ENCODE measurements at places on chromosomes 3 and 15. TPM values are rescaled to one million over a fixed set of nuclear protein-coding genes. Genes with fewer than 3 reads are reported as not detected.

DNA sequence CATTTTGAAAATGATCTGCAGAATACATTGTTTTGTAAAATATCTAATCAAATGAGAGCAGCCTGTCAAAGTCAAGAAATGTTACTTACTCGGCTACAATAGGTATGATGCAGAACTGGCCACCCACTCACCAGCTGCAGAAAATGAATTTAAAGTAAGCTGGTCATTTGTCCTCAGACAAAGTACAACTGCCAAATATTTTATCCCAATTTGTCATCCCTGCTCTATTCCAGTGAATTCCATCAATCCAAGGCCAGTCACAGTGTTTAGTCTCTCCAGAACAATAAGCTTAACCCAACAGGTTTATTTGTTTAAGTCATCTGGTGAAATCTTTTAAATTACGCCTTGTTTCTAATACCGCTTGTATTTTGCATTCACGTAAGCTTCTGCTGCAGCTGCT is 46.6 kb upstream of the TCF12 start:
- DNase-seq: no peak

VIPR1 gene
- 9.0 TPM for total RNA-seq

GRCh38 chr3:28286595-28286994 is 45.2 kb downstream of the CMC1 start:
- DNase-seq: no peak

- no peak for DNase-seq
Measured at GRCh38 chr3:27326202-27326601, 43.0 kb downstream of the NEK10 start.

DNA sequence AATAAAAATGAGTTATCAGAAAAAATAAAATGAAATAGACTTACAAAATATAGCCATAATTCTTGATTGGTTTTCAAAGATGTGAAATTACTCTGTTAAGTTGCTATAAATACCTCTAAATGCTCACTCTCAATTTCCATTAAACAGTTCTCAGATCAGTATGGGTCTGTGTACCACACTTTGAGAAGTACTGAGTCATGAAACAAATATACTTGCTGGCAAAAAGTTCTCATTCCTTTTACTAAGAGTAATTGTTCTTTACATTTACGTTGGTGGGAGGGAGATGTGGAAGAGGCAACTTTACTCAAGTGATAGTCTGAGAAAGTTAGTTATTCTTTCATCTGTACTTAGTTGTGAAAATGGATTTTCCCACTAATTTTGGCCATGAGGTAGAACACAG is 96.3 kb downstream of the ZNF385D start:
- no peak for DNase-seq

MYO1E gene
- total RNA-seq: 20.3 TPM

DNA sequence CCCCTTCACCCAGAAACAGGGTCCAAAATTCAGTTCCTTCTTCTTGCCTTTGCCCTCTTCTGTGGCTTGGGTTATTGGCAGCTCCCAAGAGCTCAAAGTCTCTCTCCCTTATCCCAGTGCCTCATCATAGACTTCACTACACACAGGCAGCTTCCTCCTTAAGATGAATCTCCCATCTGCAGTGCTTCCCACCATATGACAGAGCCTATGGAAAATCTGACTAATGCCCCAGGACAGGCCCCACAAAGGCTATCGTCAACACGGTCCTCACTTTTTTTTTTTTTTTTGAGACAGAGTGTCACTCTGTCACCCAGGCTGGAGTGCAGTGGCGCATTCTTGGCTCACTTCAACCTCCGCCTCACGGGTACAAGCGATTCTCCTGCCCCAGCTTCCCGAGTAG is 194.1 kb downstream of the MEX3B start:
- no peak for DNase-seq

GRCh38 chr3:169288553-169288952 is 375.0 kb downstream of the MECOM start:
- no peak for DNase-seq

GRCh38 chr3:101143012-101143411 is 149.8 kb upstream of the ABI3BP start:
- no peak for DNase-seq

TMEM40 gene
- not detected for total RNA-seq

PRR20G gene
- total RNA-seq: not detected

CADM2 gene
- total RNA-seq: not detected

DNA sequence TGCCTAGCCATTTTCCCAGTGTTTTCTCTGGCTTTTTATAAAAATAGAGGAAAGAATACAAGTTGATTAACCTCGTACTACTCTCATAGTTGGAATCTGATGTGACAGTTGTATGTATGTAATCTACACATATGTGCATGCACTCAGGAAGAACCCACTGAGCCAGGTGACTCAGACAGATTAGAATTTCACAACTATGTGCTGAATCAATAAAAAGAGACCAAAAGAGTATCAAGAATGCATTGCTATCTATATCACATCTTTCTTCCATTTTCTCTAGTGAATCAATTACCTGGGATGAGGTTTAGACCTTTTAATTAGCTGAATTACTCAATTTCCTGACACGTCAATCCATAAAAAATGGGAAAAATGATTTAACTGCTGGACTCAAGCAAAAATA is 319.3 kb upstream of the ATP10A start:
- no peak for DNase-seq

LIPH gene
- not detected for total RNA-seq

ADAMTS9 gene
- not detected for total RNA-seq

- peak; percentile 87 for DNase-seq
Measured at GRCh38 chr3:16849229-16849628, 35.5 kb upstream of the PLCL2 start.

CCDC39 gene
- not detected for total RNA-seq

DNA sequence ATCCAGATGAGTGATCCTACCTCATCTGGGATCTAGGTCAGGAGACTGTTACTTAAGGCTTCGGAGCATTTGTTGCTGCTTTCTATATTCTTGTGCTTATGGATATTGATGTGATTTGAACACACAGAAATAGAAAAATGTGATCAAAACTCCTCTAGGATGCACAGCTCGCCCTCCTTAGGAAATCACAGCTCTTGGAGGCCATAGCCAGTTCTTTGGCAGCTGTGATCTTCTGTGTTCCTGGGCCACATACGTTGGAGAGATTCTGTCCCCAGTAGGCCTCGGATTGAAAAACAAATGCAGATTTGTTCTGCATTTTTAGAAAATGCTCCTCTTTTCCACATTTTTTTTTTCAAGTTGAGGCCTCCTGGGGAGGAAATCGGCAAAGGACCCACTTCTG is 437.4 kb upstream of the THBS1 start:
- DNase-seq: no peak

DNA sequence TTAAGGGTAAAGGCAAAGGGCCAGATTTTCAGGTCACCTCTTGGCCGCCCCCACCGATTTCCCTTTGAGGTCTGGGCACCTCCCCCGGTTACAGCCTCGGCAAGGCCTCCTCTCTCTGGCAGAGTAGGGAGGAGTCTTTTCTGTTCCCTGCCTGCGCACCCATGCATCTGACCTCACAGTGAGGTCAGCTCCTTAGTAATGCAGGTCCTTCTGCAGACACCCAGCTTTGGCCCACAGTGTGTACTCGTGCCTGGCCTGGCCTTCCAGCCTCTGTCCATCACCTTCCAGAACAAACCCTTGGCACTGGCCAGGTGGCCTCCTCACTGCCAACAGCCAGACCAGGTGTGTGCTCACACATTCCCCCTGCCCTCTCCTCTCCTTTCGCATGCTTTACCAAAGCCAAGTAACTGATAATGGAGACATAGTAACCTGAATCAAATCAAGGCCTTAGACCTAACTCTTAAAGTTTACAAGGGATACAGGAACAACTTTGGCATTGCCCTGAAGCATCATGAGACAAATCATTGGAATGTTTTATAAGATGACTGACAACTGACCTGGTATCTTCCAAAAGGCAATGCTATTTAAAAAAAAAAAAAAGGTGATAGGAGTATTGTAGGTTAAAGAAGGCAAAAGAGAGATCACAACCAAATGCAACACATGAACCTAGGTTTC is 61.3 kb downstream of the CORO2B start:
- no peak for DNase-seq

DNA sequence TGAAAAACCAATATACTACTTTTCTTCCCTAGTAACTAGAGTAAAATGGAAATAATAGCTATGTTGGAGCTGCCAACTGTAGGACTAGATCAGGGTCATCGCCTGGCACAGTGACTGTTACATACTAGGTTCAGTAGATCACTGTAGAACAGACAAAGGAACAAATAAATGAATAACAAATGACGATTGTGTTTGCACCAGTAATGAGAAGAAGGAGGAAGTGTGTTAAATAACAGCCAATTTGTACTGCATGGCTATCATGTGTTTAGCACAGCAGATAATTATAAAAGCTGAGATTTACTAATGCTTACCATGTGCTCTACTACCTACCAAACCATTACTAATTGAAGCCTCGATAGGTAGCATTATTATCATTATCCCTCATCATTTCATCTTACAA is 85.3 kb upstream of the FXR1 start:
- DNase-seq: no peak

CTXN2 gene
- not detected for total RNA-seq

DNA sequence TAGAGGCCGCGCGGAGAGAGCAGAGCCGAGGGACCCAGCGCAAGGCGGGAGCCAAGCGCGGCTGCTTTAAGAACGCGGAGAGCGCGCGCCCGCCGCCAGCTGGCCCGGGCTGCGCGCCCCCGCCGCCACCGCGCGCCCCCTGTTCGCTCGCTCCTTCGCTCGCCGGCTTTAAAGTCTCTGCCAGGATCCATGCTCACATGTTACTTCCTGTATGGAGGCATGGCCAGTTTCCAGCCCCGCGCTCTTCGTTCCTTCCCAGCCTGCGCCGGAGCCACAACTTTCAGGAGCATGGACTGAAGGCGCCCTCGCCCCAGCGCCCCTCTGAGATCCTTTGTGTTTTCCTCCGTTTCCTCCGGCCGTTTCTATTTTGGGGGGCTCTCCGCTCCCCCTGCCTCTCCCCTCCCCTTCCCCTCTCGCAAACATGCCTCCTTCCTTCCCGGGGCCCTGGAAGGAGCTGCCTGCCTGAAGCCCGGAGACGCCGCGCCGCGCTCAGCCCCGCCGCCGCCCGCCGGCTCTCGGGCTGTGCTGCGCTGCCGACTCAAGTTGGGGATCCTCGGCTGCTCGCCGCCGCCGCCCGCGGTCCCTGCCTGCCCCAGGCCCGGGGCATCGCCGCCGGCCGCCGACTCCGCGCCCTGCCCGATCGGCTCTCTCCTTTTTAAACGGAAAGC is at the start of gene PTPRG:
Gene PTPRG (plus strand): TSS at position 198 of the 668 bp plus-strand sequence. CDS start 717 bp downstream, outside the sequence.
- DNase-seq: peak; percentile 48

GRCh38 chr3:2148561-2149340 is 50.1 kb downstream of the CNTN4 start:
- DNase-seq: no peak

- DNase-seq: no peak
Measured at GRCh38 chr3:126146525-126147146, 33.8 kb downstream of the ALDH1L1 start.

AADACL2 gene
- total RNA-seq: not detected

C3orf62 gene
- total RNA-seq: 3.7 TPM

- DNase-seq: no peak
Measured at GRCh38 chr3:191502583-191502982, 41.6 kb downstream of the PYDC2 start.

HEG1 gene
- 24.5 TPM for total RNA-seq

ALS2CL gene
- total RNA-seq: 2.0 TPM

SLC22A13 gene
- total RNA-seq: 0.31 TPM

DNA sequence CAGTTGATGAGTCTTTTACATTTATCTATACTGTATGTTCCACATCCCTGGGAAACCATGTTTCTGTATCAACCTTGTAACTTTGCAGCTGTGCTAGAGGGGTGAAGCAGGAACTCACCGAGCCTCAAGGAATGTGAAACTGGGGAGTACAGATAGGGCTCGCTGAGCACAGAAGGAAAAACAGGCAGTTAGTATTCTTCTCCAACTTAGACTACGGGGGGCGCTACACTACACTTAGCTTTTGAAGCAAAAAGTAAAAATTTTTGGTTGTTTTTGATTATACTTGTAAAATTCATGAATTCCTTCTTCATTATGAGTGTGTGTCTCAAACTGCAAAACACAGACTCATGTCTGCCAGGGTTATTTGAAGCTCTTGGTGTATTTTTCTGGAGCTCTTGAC is 132.7 kb upstream of the RGMA start:
- no peak for DNase-seq

GRCh38 chr3:17969985-17970568 is 227.6 kb upstream of the TBC1D5 start:
- DNase-seq: no peak

GRCh38 chr3:147758771-147759170 is 349.6 kb downstream of the ZIC1 start:
- no peak for DNase-seq

TMEM45A gene
- total RNA-seq: 1.8 TPM

DNA sequence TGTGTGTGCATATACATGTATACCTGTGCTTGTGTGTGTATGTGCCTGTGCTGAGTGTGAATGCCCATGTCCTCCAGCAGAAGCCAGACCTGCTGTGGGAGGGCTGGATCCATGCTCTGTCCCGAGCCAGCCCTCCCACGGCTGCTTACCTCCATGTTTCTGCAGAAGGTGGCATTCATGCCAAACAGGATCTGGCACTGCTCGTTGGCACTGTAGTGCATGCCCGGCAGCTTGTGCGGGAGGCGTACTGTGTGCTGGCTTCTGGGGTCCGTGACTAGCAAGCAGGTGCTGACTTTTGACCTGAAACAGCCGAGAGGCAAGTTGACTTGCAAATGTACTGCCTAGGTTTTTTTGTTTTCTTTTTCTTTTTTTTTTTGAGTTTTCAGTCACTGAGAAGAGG is 189.3 kb downstream of the ADAMTS17 start:
- no peak for DNase-seq

COPB2 gene
- 81.7 TPM for total RNA-seq

CCR8 gene
- total RNA-seq: 0.56 TPM

DNA sequence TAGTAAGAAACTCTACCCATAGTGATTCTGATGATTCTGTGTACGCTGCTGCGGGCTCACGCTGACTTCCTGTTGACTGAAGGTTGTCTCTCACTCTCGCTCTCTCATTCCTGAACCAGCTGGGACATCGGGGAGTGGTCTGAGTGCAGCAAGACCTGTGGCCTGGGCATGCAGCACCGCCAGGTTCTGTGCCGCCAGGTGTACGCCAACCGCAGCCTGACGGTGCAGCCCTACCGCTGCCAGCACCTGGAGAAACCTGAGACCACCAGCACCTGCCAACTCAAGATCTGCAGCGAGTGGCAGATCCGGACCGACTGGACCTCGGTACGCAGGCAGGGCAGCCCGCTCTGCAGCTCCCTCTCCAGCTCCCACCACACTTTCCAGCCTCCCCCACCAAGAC is 63.6 kb upstream of the NR2E3 start:
- no peak for DNase-seq

FBXW12 gene
- total RNA-seq: not detected

DNA sequence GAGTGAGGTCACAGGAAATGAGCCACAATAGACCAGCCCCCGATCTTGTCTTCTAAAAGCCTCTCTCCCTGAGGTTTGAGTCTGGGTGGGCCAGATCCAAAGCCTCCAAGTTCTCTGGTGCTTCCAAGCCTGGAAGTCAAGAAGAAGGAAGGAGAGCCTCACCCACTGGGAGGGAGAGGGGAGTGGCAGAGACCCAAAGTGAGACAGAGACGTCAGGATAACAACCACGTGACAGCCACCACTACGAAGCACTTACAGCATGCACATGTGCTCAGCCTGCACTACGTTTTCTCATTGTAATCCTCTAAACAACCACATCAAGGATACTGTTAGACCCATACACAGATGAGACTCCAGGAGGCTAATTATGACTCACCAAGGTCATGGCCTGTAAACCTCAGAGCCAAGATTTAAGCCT is 197.3 kb upstream of the LINGO1 start:
- DNase-seq: no peak

GRCh38 chr15:65309882-65310418 is 5.5 kb downstream of the RNU5B-1 start:
- DNase-seq: no peak

- DNase-seq: no peak
Measured at GRCh38 chr3:69864766-69865165, 125.5 kb downstream of the MITF start.

CCR9 gene
- total RNA-seq: 0.20 TPM

Measured in activated CD8-positive, alpha-beta T cell treated with anti-CD3 and anti-CD28 coated beads for 36 hours (primary cell).